ENCODE measurements at places on chromosomes 13 and 19. TPM values are rescaled to one million over a fixed set of nuclear protein-coding genes. Genes with fewer than 3 reads are reported as not detected.

The PRKCSH gene
- 151 TPM for total RNA-seq

The C19orf38 gene
- total RNA-seq, result 0.33 TPM

The PPP1R15A gene
- total RNA-seq, result 85.1 TPM

The ZNF527 gene
- 10.2 TPM for total RNA-seq

Data from cardiac muscle cell (in vitro differentiated cells and primary cell).